ENCODE measurements at places on chromosomes 2 and 18.

- no peak for DNase-seq
These were observed 88.9 kb downstream of the PXDN start for GRCh38 chr2:1655461-1655860.

- no peak for DNase-seq
These were observed 607.7 kb downstream of the ARHGAP15 start for GRCh38 chr2:143736904-143737303.

DNA sequence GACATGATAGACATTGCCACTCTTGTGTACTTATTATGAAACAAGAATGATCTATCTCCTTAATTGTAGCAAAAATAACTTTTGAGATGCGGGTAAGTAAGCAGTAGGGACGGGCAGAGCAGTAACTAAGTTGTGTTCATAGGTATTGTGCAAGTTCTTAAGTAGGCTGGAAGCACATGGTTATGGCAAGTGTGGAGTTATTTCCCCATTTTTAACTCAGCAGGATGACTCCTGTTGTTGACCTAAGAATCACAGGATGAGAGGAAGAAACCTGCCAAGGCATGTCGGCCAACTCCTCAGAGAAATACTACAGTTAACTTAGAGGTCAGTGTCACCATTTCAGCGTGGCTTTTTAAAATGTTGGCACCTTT is 51.1 kb upstream of the FN1 start:
- DNase-seq, result no peak

DNA sequence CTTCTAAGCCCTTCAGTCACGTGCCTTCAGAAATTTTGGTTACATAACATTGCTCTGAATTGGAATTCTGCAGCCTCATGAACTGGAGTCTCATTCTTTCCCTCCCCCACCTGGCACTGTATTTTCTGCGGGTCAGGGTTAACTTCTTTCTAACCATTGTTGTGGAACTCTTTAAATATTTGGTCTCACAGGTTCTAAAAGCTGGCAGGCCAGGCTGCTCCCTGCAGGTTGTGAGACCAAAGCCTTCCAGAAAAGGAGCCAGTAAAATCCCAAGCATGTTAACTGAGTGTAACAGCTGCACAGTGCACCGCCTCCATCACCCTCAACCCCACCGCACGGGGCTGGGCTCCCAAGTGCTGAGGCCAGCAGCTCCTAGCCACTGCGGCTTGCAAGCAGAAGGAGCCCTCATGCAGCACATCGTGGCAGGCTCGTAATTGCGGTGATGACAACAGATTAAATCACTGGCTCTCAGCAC is 174.1 kb upstream of the ALPP start:
- no peak for DNase-seq

DNA sequence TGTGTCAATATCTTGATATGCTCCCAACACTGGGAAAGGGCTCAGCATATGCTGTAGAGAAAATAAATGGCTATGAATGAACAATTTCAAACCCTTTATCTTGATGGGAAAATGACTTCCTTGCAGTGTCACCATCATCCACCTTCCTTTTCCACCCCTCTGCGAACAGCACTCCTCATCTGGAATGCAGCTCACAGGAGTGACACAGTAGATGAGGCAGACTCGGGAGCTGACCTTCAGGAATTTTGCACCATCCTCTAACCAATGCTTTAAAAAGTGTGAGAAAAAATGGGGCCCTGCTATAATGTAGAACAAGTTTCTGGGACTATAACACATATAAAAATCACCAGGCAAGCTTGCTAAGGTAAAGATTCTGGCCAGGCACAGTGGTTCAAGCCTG is 41.3 kb upstream of the YPEL5 start:
- no peak for DNase-seq

DNA sequence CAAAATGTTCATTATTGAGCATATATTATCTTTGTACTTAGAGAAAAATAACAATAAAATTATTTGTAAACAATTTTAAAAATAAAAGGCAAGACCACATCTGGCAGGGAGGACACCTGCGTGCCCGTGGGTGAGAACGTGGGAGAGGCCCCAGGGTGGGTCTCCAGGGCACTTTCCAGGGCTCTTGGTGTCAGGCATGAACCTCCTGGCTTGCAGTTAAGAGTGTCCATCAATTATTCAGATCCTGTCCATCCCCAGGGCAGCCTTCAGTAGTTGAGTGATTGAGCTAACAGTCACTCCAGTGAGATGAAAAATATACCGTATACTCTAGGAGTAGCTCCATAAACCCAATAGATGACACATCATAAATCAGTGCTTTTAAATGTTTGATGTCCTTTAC is 49.7 kb downstream of the TPO start:
- DNase-seq, result no peak

DNA sequence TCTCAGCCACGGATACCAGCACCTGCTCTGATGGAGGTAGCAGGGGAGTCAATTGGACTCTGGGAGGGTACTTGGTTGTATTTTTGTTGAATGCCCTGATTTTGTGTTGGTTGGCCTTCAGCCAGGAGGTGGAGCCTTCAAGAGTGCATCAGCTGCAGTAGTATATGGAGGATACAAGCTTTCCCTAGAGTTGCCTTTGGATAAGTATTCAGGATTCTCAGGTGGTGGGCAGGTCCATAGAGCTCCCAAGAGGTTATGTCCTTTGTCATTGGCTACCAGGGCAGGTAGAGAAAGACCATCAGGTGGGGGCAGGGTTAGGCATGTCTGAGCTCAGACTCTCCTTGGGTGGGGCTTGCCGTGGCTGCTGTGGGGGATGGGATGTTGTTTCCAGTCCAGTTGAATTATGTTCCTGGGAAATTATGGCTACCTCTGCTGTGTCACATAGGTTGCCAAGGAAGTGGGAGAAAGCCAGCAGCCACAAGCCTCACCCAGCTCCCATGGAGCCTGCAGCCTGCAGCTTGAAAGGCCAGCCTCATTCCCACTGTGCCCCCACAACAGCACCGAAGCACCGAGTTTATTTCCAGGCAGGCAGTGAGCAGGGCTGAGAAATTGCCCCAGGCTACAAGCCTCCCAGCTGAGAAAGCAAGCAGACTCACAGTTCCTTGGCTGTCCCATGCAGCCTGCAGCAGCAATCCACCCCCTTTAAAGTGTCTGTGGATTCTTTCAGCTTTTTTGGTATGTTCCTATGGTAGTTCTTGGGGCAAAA is 38.6 kb upstream of the CHST9 start:
- no peak for DNase-seq

Measured in activated CD8-positive, alpha-beta memory T cell treated with anti-CD3 and anti-CD28 coated beads for 48 hours (primary cell).